CD14-positive monocyte (primary cell): ENCODE measurements at places on chromosomes 2 and 18.

- no peak for DNase-seq
Measured at GRCh38 chr2:187129868-187130267, 280.9 kb upstream of the ZSWIM2 start.

GRCh38 chr2:150517951-150518680 lies 30.6 kb upstream of the RND3 start:
- no peak for DNase-seq

GRCh38 chr2:152089238-152089637 lies 9.6 kb downstream of the CACNB4 start:
- peak; percentile 14 for DNase-seq

GRCh38 chr2:207883002-207883780 lies 113.5 kb upstream of the FZD5 start:
- no peak for DNase-seq

GRCh38 chr2:225104321-225104720 lies 62.1 kb upstream of the DOCK10 start:
- DNase-seq, result no peak

DNA sequence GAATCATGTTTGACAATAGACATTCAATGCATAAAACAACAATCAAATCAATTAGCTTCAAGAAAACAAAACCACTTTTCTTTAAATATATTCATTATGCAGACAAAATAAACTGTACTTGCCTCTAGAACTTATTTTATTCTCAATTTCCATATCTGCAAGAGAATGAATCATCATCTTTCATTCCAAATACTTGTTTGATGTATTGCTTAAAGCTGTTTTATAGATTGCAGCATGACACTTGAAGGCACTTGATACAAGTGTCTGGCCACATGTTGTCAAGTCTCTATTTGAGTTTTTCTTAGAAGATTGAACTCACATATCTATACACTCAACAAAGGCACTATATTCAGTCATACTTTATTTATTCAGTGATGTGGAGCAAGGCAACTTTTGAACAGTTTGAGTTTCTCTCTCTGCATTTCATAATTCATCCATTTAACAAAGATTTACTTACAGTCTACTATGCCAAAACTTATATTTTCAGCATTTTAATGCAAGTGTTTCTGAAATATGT lies 38.7 kb upstream of the DDX18 start:
- no peak for DNase-seq

- DNase-seq, result no peak
Measured at GRCh38 chr2:238493880-238494572, 67.3 kb downstream of the ASB1 start.

- no peak for DNase-seq
Measured at GRCh38 chr2:164873210-164873908, 31.7 kb upstream of the COBLL1 start.

DNA sequence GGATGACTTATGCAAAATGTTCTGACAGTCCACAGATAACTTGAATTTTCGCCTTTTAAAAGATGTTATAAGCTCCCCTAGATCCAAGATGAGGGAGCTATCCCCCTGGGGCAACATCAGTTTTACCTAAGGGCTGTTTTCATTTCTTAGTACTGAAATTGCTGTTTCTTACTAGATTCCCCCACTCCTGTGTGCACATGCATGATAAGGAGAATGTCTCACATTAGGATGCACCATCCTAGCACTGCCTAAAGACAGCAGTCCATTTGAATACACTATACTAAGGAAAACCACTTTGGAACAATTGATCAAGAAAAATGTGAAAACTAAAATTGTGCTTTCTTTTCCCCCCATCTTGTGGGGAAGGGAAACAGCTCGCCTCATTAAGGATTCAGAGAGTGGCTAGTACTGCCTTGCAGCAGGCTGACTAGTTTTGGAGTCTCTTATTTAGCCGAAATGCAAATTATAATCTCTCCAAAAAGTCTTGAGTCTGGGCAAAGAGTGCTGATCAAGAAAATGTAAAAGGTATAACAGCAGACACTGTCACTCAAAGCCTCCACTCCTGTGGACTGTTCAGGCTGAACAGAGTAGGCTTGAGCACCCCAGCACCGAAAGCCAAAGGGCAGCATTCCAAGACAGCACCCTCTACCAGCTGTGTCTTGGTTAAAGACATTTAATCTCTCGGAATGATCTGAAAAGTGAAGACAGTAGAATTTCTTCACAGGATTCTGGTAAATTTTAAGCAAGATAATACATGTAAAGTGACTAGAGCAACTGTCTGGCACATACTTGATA lies 65.0 kb downstream of the ZNF385B start:
- no peak for DNase-seq

DNA sequence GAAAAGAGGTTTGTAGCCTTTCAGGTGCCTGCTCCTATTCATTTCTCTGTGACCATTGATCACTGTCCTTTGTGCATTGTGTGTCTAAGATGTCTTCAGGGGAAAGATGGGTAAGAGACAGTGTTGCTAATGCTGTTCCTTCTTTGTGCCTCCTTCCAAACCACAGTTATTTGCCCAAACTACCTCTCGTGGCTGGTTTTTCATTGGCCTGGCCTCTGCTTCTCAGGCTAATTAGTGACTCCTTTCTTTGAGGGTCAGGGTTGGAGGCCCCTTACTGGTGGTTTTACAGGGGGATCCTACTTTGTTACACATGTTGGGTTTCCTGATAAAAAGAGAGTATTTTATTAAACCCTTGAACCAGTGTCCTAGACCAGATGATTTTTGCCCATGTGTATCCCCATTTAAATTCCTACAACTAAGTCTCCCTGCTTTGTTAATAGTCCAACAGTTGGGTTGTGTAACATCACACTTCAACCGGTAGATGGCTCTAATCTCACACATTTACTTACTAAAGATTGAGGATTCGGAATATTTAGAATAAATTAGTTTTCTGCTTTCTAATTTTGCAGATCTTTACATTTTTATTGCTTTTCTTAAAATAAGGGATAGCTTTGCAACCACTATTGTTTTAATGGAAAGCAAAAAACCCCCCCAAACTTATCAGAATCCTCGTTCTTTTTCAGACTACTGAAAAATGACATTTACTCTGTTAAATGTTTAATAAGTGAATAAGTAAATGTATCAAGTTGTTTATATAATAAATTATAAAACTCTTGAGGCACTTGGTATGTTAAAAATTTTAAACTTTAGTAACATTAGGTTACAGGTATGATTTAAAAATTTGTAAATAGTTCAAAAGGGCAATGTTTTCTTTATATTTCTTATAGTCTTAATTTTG lies 2.4 kb downstream of the MARS2 start:
- peak; percentile 49 for DNase-seq
